Activated CD4-positive, CD25-positive, alpha-beta regulatory T cell treated with anti-CD3 and anti-CD28 coated beads, Interleukin-2, amount 50 U/mL, for 72 hours (primary cell): ENCODE measurements at places on chromosomes 5 and 9.

DNA sequence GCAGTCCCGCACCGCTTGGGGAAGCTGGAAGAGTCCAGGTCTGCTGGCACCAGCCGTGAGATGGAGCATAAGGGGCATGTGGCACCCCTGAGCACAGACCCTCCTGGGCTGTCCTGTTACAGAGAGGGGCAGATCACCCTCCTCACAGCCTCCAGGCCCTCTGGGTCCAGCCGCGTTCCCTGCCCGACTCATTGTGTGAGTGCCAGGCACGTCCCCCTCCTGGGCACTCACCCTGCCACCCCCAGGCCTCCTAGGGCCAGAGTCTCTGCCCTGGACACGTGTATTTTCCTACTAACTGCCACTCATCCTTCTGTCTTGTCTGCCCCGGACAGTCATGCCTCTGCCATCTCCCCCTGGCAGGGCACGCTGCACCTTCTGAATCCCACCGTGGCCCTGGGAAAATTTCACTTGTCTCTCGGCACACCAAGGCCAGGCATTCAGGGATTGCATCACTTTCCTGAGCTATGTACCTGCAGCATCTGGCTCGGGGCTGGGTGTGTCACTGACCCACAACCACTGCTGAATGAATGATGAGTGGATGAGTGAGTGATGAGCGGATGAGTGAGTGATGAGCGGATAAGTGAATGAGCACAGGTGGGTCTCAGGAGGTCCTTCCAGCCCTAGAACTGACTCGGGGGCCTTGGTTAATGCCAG, 21.5 kb upstream of the FCN1 start:
- DNase-seq = no peak

- no peak for DNase-seq
Observed at GRCh38 chr9:6667633-6668280, 22.2 kb upstream of the GLDC start.

DNA sequence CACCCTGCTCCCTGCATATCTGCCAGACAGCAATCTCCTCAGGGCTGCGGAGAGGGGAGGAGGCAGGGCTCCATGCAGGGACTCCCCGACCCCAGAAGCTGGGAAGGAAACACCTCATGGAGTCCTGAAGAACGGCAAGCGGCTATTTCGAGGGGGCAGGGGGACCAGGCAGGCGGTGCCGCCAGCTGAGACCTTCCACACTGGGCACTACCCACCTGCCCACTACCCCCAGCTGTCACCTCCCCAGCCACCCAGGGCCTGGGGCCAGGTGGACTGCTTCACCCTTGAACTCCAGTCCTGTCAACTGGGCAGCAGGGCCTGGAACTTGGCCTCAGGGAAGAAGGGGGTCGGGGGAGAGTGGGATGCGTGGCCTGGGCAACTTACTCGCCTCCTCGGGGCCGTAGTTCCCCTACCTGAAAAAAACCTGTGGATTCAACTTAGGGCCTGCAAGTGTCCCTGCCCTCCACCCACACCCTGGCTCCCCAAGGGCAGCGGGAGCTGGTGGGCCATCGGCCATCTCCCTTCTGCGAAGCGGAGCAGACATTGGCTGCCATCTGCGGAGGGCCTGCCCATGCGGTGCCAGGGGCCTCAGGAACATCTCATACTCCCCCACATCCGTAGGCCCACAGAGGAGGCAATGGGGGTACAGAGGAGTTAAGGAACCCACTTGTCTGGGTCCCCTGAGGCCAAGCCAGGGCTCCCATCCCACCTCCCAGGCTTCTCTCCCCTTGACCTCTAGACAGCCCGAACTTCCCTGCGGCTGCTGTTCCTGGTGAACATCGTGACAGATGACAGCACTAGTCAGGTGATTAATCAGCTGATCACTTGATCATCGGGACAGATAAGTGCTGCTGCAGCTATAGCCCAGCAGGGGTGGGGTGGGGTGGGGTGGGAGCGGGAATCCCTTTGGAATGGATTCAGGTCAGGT, 18.5 kb upstream of the RALGDS start:
- DNase-seq = no peak

DNA sequence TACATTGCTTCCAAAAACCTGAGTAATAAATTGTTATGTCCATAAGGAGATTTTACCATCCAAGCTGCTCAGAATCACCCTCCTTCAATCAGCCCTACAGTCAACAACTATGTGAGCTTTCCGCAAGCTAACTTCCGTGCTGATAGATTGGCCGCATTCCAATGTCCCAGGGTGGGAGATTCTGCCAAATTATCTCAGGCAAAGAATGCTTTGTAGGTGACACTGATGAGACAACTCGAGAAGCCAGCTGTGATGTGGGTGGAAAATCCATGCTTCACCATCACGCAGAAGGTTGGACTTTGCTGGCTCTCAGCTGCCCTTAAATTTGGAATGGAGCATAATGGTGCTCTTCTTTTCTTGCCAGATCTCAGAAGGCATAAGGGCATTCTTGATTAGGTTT, 44.9 kb upstream of the HCN1 start:
- DNase-seq = no peak

DNA sequence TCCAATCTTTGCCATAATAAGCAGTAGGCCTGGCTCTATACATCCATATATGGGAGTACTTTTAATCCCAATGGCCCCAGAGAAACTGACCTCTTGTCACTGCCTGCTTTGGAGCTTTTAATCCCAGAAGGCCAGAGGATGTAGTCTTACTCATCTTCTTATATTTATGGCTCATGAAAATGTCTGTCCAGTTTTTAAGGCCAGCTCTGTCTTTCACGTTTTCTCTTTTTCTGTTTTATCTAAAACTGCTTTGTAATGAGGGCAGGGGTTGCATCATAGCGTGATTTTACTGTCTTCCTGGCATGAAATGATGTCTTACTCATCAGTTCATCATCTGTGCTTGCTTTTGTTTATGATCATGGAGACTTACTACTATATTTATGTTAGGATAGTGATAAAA, 1094.9 kb downstream of the MAT2B start:
- DNase-seq = no peak

- no peak for DNase-seq
Observed at GRCh38 chr5:139124774-139125520, 73.2 kb downstream of the SIL1 start.

DNA sequence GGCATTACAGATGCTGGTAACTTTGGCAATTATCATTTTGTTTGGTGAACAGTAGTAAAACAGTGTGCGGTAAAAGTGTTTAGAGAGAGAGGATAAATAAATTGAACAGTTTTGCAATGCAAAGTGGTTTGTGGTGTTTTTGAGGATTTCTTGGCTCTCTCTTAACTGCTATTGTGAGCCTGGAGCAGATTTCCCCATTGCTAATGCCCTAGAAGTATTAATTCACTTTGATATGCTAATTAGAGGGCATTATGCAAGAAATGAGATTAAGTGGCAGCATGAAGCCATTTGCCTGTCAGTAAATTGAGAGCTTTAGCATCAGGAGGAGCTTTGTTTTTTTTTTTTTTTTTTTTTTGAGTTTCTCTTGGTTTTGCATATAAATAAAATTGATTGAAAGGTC, 8.2 kb downstream of the PBX3 start:
- no peak for DNase-seq

DNA sequence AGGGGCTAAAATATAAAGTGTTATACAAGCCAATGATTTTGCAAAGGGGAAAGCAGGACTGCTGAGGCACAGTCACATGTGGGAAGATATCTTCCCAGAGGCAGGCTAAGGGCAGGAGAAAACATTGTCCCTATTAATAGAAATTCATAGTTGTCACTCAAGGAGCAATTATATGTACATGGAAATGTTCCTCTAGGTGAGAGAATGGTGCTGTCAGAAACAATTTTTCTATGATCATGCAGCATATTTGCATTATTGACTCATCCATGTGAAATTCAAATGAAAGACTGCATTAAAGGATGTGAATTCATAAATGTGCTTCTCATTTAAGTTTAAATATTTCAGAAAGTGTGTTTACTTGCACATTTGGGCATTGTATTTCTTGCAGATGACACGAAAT, 775.9 kb upstream of the CDH9 start:
- DNase-seq = no peak

DNA sequence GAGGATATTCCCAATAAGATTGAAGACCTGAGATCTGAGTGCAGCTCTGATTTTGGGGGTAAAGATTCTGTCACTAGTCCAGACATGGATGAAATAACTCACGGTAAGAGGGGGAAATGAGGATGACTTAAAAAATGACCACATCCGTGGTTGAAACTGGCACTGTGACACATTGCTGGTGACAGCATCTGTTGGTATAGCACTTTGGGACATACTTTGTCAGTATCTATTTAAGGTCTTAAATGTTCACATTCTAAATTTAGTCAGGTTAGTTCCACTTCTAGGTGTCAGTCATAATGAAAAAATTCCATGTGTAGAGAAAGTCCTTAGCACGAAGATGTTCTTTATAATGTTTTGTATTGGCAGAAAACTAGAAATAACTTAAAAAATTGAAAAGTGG, 70.9 kb downstream of the GAPVD1 start:
- DNase-seq = no peak

GRCh38 chr9:109441296-109441695, 56.8 kb downstream of the PTPN3 start:
- DNase-seq = no peak

- no peak for DNase-seq
Observed at GRCh38 chr9:95407524-95407923, 90.0 kb upstream of the FANCC start.

DNA sequence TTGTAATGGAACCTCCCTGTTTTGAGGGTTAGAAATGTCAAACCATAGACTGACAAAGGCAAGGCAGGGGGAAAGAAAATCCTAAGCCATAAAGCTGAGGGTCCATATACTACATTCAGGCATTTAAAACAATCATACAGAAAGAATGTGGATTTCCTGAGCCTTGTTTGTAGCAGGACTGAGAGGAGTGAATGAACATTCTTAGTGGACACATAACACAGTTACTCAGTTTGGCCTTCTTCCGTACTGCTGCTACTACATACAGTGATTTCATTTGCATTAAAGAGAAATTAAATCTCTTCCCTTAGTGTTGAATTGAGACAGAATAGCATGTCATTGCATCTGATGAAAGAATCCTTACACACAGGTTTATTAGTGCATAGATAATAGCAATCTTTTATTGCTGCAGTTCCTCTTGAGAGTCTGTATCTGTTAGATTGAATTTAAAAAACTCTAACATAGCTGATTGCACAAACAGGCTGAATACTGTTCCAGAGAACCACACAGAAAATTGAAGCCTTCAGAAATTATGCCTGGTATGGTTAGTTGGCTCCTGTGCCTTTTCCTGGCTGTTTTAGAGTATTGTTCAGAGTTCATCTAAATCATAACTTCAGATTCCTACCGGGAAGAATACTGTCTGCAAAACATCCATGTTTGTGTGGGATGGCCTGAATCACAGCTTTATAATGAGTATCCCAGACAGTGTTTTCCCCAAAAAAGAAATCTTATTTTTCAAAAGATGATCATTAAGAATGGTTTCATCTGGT, 2.0 kb upstream of the MTX3 start:
- no peak for DNase-seq

GRCh38 chr5:62403411-62404250, at the start of gene DIMT1:
TSS of gene DIMT1 (minus strand) at chr5:62403905. CDS start at chr5:62403772, 133 bp downstream.
- DNase-seq = peak; percentile 89

- no peak for DNase-seq
Observed at GRCh38 chr9:127133739-127134167, 11.3 kb upstream of the ANGPTL2 start.

- DNase-seq = no peak
Observed at GRCh38 chr5:163941079-163941478, 435.7 kb downstream of the MAT2B start.

GRCh38 chr5:65262096-65262495, 219.6 kb downstream of the ADAMTS6 start:
- DNase-seq = no peak

DNA sequence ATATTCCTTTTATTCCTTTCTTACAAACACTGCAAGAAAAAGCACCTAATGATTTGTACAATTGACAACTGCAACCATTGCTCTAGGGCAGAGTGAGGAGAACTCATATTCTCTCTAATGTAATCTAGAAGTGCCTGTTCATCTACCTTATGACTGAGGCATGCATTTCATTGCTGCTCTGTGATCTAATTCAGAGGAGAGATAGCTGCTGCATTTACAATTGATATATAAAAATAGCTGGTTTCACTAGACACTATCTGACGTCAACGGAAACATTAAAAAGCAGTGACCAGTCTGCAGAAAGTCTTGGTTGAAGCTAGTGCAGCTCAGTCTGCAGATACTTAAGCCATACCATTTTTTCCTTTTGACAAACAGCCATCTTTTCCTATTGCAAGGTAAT, 72.8 kb upstream of the C6 start:
- no peak for DNase-seq

DNA sequence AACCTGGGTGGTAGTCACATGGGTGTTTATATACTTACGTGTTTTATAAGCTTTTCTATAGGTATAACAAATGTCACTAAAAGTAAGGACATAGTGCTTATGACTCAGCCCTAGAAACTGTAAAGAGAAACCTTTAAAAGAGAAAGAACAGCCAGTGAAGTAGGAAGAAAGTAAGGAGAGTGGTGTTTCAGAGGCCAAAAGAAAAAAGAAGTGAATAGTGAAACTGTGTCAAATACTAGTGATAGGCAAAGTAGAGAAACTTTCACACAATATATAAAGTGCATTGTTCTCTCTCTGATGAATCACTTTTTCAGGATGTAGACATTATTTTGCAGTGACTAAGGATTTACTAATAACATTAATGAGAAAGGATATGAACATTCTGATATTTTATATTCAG, 74.2 kb upstream of the SUSD1 start:
- no peak for DNase-seq

DNA sequence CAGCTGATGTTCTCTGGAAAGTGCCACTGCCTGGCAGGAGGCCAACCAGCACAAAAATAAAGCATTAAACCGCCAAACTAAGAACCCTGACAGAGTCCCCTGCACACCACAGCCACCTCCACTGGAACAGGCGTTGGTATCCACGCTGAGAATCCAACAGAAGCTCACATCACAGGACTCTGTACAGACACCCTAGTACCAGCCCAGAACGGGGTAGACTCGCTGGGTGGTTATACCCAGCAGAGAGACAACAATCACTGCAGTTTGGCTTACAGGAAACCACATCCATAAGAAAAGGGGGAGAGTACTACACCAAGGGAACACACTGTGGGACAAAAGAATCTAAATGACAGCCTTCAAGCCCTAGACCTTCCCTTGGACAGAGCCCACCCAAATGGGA, 15.0 kb upstream of the POU5F2 start:
- DNase-seq = no peak

GRCh38 chr5:74332682-74333081, 307.8 kb downstream of the ENC1 start:
- DNase-seq = no peak

DNA sequence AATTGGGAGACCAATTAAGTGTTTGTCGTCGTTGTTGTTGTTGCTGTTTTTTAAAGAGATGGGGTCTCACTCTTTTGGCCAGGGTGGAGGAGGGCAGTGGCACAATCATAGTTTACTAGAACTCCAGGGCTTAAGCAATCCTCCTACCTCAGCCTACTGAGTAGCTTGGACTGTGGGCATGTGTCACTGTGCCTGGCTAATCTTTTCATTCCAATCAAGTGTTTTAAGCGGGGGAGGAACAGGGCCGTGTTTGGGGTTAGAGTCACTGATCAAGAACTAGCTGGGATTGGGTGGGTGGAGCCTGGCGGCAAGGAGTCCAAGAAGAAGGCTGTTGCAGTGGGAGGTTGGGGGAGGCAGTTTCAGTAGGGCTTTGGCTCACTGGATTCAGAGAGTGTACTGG, 13.8 kb downstream of the SNX30 start:
- DNase-seq = no peak
